NCI-H1092 (cell line): ENCODE measurements at places on chromosomes 2 and 18.

- DNase-seq = no peak
Observed at GRCh38 chr2:60158262-60158661, 395.2 kb downstream of the BCL11A start.

GRCh38 chr18:48886520-48887293 lies 64.1 kb downstream of the SMAD7 start:
- no peak for DNase-seq

DNA sequence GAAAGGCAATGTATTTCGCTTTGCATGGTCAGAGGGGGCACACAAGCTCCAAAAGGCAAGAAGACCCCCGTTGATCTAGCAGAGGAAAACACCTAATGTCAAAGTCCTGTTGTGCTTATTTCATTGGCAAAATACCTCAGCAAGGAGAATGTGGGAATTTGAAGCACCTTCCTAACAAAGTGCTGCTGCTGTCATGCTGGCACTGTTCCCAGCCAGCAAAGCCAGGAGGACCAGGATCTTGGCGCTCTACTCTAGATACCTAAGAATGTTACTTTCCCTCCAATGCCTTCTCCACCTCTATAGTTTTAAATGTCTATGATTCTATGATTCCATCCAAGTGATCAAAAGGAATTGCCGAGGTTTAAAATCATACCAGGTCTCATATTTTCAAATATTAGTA lies 867.9 kb upstream of the POU3F3 start:
- DNase-seq = no peak

GRCh38 chr2:237121321-237121720 lies 35.6 kb downstream of the COPS8 start:
- no peak for DNase-seq

GRCh38 chr2:128690431-128690830 lies 371.8 kb upstream of the HS6ST1 start:
- no peak for DNase-seq

DNA sequence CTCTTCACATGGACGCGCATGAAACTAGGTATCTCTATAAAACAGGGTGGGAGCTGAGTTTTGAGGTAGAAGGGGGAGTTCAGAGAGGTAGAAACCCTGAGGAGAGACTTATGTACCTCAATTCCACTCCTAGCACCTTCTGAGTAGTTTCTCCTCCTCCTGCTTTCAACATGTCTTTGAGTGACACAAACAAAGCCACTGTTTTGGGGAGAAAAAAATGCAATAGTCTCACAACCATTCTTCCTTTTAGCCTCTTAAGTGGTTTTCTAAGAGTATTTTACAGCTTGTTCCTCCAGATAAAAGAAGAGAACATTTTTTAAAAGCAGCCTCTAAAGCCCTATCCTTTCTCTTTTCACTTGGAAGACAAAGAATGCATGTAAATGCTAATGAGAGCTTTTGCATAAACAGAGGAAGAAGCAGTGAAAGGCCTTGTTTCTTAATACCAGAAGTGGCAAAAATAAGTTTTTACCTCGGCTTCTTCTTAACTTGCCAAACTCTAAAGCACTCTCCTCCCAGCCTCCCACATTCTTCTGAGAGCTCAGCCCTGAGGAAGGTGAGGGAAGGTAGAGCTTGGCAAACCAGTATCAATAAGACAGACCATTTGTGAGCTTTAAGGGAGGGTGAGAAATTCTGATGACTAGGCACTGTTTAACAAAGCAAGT lies 1304.4 kb upstream of the ACVR2A start:
- DNase-seq = no peak

DNA sequence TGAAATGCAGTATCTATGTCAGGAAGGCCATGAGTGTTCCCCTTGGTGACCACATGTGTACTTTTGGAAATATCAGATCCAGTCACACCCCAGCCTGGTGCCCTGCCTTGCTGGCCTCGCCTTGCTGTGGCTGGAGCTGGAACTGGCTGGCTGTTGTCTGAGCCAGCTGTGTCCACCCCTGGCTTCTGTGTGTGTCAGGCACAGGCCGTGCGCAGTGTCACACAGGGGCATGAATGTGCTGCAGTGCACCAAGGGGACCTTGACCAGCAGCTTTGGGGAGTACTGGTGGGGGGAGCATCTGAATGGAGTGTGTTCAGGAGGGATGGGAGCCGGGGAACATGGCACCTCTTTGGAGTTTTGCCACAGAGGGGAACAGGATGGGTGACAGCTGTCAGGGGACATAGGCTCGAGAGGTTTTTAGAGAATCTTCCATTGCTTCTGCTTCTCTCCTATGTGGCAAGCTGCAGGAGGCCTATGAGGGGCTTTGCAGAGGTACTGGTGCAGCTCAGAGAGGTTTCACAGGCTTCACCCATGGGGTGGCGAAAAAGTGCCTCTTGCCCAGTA lies 44.7 kb upstream of the FAHD2A start:
- DNase-seq = no peak

- peak; percentile 44 for DNase-seq
Observed at GRCh38 chr18:45837283-45838070, 12.0 kb downstream of the SIGLEC15 start.

DNA sequence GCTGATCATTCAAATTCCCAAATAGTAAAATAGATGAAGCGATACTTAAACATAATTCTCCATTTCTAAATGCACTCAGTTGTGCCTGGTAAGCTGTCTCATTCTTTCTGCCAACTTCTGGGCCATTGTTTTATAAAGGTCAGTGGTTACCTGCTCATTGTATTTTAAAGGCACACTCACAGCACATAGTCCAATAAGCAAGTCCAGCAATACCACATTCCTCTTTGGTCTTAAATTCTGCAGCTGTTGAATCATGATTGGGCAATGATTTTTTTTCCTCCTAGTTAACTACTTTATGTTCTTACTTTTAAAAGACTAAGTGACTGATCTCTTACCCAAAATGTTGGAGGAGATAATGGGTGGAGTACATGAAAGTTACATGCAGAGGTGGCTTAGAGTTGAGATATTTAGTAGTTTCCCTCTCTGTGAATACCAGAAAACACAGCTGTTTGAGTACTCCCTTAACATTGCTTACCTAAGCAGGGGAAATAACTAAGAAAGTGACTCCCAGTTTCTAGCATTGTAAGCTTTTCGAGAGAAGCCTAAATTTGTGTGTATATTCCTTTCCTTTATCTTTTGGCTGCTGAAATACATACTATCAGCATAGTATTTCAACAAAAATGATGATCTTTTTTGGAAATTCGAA lies 220.7 kb downstream of the CAMKMT start:
- no peak for DNase-seq

GRCh38 chr2:107801498-107801897 lies 25.2 kb upstream of the RGPD4 start:
- no peak for DNase-seq

- DNase-seq = no peak
Observed at GRCh38 chr18:48324651-48325050, 84.5 kb downstream of the ZBTB7C start.

DNA sequence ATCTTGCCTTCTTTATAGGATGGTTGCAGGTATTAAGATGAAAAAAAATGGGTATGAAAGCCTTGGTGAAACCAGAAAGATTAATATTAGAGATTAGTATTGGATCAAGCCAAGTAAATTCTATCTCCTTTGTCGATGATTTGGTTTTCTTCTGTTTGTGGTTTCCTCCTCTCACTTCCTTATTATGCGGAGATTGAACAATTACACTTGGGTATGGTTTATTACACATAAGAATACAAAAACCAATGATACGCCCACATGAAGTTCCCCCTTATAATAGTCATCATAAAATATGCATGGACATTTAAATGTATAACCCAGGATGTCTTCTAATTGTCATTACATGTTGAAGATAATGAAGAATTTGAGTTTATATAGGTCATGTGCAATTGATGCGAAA lies 4.9 kb downstream of the LTBP1 start:
- DNase-seq = no peak

- DNase-seq = no peak
Observed at GRCh38 chr2:165022781-165023180, 67.5 kb upstream of the SLC38A11 start.

DNA sequence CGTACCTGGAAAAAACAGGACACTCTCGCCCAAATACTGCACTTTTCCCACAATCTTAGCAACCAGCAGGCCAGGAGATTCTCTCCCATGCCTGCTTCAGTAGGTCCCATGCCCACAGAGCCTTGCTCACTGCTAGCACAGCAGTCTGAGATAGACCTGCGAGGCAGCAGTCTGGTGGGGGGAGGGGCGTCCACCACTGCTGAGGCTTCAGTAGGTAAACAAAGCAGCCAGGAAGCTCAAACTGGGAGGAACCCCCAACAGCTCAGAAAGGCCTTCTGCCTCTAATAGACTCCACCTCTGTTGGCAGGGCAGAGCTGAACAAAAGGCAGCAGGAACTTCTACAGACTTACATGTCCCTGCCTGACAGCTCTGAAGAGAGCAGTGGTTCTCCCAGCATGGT lies 1202.8 kb upstream of the ACVR2A start:
- no peak for DNase-seq

DNA sequence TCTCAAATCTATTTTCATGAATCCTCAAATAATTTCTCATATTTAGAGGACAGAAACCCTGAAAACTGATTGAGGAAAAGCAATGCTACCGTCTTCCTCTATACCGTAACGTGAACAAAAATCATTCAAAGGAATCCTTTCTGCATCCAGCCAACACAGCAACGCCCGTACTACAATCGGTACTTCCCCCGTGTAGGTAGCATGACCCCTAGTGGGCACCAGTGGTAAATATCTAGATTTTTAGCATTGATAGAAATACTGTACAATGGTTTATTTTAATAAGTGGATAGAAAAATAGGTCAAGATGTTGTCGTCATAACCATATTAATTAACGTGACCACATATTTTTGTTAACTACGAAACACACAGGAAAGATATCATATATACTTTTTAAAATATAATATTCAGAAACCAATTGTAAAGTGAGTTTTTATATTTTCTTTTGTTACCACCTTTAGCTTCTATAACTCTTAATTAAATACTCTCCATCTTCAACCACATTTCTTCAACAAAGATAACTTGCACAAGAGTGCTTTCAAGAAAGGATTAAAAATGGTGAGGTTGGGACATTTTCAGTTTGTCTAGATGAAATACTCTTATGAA lies 194.1 kb downstream of the SS18 start:
- peak; percentile 11 for DNase-seq

DNA sequence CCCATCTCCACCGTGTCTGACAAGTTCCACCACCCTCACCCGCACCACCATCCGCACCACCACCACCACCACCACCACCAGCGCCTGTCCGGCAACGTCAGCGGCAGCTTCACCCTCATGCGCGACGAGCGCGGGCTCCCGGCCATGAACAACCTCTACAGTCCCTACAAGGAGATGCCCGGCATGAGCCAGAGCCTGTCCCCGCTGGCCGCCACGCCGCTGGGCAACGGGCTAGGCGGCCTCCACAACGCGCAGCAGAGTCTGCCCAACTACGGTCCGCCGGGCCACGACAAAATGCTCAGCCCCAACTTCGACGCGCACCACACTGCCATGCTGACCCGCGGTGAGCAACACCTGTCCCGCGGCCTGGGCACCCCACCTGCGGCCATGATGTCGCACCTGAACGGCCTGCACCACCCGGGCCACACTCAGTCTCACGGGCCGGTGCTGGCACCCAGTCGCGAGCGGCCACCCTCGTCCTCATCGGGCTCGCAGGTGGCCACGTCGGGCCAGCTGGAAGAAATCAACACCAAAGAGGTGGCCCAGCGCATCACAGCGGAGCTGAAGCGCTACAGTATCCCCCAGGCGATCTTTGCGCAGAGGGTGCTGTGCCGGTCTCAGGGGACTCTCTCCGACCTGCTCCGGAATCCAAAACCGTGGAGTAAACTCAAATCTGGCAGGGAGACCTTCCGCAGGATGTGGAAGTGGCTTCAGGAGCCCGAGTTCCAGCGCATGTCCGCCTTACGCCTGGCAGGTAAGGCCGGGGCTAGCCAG lies 1.2 kb downstream of the ONECUT2 start:
- DNase-seq = peak; percentile 27

- DNase-seq = peak; percentile 43
Observed at GRCh38 chr2:8515864-8516533, 165.9 kb upstream of the ID2 start.
